Fibroblast of pulmonary artery (primary cell): ENCODE measurements at places on chromosomes 6 and 20.

- DNase-seq: peak; percentile 96
Measured at GRCh38 chr6:137823826-137824555, 43.1 kb upstream of the TNFAIP3 start.

DNA sequence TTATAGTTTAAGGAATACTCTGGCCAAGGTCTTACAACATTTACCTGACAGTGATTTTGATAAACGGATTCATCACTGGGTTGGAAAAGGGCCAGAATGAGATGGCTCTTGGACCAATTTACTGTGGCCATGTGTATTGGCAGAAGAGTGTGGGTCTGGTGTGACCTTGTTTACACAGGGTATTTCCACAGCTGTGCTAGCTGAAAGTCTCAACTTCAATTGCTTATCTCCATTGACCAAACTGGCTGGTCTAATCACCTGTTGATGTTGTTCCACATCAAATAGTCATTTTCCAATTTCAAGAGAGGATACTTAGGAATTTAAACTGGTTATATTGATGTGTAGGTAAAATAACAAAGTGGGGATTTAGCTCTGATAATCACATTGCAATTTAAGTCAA lies 501.6 kb upstream of the MAP3K7 start:
- no peak for DNase-seq

- no peak for DNase-seq
Measured at GRCh38 chr6:19865178-19865577, 28.0 kb downstream of the ID4 start.

DNA sequence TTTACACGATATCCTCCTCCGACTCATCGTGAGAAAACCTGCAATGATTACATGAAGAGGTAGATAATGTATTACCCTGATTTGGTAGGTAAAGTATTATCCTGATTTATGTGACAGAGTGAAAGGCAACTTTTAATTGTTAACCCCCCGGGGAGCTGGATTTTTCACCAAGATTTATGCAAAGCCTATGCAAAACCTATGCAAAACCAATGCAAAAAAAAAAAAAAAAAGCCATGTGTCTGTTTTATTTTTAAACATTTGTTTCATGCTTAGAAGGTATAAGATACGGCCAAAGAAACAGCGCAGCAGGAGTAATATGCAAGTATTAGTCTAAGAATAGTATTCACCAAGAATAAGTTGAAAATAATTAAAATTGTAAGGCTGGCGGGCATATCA lies 109.9 kb downstream of the IPCEF1 start:
- no peak for DNase-seq

- DNase-seq: peak; percentile 18
Measured at GRCh38 chr6:142118925-142119324, 13.8 kb upstream of the GJE1 start.

DNA sequence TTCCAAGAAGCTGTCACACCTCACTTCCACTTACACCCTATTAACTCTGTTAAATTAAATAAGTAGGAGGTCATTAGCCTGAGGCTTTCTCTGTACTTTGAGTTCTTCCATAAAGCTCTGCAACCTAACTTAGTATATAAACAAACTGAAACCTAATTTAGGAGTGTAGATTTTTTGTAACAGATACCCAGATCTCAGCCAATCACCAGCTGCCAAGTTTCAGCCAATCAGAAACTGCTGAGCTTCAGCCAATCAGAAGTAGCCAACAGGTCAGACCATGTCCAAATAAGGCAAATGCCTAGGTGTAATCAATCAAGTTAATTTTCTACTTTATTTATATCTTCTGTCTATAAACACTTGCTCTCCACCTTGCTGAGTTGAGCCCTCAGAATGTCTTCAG lies 142.7 kb upstream of the SULF2 start:
- no peak for DNase-seq

- peak; percentile 39 for DNase-seq
Measured at GRCh38 chr6:114040871-114041270, 69.9 kb upstream of the HDAC2 start.

GRCh38 chr20:51121901-51122412 lies 99.0 kb upstream of the KCNG1 start:
- no peak for DNase-seq

DNA sequence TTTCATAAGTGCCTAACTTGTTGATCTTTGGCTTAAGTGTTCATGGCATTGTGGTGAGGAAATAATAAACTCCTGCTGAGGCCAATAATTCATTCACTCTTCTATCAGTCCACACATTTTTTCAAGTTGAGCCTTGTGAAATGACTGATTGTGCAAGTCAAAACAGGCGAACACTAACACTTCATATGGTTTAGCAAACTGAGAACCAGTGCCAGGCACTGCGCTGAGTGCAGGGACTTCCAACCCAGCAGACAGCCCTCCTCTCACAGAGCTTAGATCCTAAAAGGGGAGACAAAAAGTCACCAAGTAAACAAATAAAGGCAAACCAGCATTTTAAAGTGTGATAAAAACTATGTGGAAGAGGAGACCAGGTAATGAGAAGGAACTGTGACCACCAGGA lies 435.0 kb downstream of the PTPRT start:
- no peak for DNase-seq

DNA sequence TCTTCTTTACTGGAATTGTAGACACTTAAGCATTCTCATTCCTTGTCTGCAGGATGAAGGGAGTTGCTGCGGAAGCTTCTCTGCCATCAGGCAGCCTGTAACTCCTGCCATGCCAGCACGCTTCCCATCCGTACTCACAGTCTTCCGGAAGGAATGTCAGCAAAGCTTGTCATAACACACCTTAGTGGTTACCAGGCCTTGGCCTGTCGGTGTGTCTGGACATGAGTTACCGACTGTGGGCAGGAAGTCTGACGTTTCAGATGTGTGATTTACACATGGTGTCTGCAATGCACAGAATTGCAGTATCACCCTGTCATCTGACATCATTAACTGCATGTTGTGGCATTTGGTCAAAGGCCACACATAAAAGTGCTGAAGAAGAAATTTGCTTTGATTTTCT lies 102.2 kb downstream of the SLC24A3 start:
- DNase-seq: no peak

- no peak for DNase-seq
Measured at GRCh38 chr20:13245250-13245723, 24.2 kb downstream of the ISM1 start.

- peak; percentile 98 for DNase-seq
Measured at GRCh38 chr6:134422426-134423231, 104.7 kb upstream of the SGK1 start.

DNA sequence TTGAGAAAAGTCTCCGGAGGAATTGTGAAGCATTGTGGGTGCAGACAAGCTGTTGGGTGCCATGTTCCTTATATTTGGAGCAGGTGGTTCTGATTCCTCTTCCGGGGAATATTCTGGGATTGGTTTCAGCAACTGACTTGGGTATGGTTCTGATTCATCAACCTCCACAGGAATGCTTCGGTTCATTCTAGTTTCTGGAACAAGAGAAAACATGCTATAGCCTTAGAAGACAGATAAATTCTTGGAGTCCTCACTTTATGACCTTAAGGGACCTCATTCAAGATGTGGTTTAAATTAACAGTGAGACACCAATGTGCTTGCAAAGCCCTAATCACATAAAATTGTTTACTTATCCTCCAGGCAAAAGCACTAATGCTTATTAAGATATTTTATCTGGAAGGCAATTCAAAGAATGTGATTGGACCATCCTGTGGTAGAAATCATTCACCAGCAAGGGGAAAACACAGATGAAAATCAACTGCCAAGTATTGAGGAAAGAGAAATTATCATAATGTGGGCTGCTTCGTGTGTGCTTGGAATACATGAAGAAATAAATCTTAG lies 13.7 kb downstream of the TRAF3IP2 start:
- DNase-seq: no peak

DNA sequence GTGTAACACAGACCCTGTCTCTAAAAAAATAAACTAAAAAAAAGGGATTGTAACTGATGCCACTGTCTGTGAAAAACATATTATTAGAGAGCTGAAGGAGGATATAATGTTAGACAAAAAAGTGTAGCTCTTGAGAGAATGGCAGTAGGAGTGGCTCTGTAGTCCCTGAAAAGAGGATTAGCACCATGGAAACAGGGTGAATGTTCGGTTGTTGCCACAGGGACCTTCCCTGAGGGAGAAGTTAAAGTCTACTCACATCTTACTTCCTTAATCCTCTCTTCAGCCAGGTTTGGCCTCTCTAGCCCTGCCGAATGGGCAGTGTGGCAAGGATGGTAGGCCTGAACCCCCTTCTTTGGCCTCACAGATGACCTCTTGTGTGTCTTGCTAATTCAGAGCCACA lies 12.1 kb downstream of the SCAND1 start:
- no peak for DNase-seq

DNA sequence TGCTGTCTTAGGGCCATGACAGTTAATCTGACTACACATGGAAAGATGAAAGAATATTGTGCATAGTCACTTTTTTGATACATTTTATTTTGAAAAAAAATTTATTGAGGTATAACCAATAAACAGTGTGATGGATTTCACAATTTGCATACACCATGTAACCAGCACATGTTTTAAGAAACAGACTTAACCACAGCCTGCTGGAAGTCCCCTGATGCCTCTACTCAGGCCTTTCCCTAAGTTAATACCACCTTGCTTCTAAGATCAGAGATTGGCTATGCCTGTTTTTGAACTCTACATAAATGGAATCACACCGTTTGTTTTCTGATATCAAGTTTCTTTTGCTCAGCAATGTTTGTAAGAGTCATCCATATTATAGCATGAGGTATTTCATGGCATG lies 136.3 kb downstream of the CFAP61 start:
- no peak for DNase-seq

DNA sequence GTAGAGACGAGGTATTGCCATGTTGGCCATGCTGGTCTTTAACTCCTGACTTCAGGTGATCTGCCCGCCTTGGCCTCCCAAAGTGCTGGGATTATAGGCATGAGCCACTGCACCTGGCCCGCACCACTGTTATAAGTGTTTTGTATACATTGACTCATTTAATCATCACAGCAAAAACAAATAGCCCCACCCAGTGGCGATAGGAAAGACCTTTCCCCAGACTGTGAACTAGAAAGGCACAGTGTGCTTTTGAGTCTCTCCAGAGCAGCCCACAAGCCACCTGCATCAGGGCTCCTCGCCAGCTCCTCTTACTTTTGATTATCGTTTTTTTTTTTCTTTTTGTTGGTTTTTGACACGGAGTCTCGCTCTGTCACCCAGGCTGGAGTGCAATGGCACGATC lies 27.9 kb upstream of the ZFP64 start:
- peak; percentile 3 for DNase-seq

DNA sequence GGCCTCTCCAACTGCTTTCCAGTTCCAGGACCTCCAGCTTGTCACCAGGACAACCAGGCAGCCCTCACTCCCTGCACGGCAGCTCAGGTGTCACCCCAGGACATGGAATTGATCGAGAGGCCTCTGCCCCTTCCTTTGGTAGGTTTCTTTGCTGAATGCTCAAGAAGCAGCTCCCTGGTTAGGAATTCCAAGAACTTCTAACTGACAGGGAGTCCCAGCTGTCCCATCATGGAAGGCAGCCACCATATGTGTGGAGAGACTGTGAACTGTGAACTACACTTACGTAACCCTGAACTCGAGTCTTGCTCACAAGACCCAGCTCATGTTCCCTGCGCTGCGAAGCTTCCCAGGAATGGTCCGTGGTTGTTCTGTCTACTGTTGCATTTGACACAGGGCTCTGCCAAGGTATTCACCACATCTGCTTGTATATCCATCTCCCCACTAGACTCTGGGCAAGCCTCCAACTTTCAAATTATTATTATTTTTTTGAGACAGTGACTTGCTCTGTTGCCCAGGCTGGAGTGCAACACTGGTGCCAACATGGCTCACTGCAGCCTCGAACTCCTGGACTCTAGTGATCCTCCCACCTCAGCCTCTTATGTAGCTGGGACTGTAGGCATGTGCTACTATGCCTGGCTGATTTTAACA lies 35.7 kb downstream of the MGME1 start:
- DNase-seq: peak; percentile 22

DNA sequence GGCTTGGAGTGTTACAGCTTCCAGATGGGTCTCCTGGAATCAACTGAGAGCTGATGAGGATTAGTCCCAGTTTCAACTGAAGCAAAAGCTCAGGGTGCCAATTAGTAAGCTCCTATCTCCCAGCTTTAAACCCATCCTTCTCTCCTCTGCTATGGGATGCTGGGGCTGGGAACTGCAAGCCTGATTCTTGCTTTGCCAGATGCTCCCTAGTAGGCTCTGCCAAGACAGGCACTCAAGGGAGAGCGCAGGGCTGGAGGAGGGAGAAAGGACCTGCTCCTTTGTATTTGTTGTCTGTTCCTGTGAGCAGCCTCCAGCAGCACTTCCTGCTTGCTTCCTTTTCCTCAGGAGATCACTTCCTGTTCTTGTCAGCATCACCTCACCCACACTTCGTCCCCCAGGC lies 309.7 kb downstream of the KIF16B start:
- peak; percentile 2 for DNase-seq

GRCh38 chr6:82363428-82364086 lies at the start of gene TPBG:
TSS of gene TPBG (plus strand) at chr6:82363817. CDS start at chr6:82364962, 1,145 bp downstream.
- peak; percentile 60 for DNase-seq

GRCh38 chr6:79536954-79537747 lies at the start of gene LCA5:
TSS of gene LCA5 (minus strand) at chr6:79537430. CDS start at chr6:79518894, 18,536 bp downstream.
- peak; percentile 98 for DNase-seq

GRCh38 chr6:109088995-109089394 lies 5.7 kb downstream of the SESN1 start:
- no peak for DNase-seq

- peak; percentile 62 for DNase-seq
Measured at GRCh38 chr20:64161356-64162238, 2.7 kb upstream of the MYT1 start.

DNA sequence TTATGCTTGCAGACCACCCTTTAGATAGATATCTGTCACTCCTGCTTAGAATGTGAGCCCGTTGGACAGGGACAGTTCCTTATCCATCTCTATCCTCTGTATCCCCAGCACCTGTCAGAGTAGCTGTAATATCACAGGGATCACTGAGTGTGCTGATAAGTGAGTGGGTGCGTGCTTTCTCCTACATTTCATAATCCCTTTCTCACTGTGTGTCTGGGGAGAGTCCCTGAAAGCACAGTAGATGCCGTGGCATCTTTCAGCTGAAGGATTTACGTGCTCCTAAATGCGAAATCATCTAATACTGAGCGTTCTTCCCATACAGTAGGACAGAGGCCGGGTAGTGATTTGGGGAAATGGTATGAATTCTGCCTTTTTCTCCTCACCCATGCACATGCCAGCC lies 198.9 kb upstream of the SASH1 start:
- no peak for DNase-seq

- DNase-seq: no peak
Measured at GRCh38 chr6:89975991-89976693, 81.9 kb downstream of the GJA10 start.

DNA sequence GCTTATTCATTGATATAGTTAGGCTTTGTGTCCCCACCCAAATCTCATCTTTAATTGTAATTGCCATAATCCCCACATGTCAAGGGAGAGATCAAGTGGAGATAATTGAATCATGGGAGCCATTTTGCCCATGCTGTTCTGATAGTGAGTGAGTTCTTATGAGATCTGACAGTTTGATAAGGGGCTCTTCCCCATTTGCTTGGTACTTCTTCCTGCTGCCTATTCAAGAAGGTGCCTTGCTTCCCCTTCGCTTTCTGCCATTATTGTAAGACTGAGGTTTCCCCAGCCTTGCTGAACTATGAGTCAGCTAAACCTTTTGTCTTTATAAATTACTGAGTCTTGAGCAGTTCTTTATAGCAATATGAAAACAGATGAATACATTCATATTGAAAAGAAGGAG lies 45.6 kb downstream of the CENPW start:
- no peak for DNase-seq
